Stimulated activated naive CD8-positive, alpha-beta T cell treated with anti-CD3 and anti-CD28 coated beads, Interleukin-15, Interleukin-2, amounts not matched to agents 100 U/mL and 50 U/mL, for 24 hours (primary cell): ENCODE measurements at places on chromosomes 13 and 19.
A peak's percentile ranks its signal among the peaks of the same experiment; 100 is the strongest.

GRCh38 chr19:57210381-57210780 lies 19.1 kb downstream of the ZNF264 start:
- DNase-seq: no peak

DNA sequence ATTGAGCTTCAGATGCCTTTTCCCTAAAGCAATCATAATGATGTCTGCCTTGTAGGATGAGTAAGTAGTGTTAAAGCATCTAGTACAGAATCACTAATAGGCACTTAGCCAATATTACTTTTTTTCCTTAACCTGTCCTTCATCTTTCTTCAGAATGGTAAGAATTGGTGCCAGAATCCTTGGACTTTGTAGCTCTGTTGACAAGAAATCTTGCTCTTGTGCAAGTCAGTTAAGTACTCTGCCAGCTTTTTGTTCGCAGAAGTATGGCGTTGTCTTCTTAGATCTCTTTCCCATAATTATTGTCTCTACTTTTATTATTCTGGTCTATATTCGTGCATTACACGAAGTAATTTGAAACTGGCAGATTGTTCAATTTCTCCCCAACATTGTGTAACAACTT lies 554.5 kb downstream of the PCDH9 start:
- no peak for DNase-seq

DNA sequence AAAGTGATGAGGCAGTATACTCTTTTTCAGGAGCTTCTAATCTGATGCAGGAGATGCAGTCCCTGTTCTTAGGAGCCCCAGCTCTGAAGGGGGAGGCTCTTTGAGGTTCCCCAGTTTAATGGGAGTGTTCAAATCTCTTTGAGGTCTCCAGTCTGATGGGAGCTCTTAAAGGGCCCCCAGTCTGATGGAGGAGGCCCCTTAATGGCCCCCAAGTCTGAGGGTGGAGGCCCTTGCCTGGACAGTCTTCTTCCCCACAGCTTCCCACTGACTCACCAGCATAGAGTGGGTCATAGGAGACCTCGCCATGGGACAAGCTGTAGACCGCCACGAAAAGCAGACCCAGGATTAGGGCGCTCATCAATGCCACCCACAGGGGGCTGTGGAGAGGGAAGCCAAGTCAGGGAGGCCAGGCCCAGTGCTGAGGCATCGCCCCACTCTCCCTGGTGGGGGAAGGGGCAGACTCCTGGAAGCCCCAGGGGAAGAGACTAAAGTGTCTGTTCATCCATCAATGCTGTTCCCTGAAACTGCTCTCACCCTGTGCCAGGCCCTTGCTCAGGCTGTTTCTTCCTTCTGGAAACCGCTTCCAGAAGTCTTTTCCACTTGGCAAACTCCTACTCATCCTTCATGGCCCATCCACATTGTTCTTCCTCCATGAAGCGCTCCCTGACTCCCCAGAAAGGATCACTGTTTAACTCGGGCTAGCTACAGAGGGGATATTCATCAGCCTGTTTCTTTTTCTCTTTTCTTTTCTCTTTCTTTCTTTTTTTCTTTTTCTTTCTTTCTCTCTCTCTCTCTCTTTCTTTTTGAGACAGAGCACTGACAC lies 2.1 kb downstream of the TM6SF2 start:
- DNase-seq: no peak

DNA sequence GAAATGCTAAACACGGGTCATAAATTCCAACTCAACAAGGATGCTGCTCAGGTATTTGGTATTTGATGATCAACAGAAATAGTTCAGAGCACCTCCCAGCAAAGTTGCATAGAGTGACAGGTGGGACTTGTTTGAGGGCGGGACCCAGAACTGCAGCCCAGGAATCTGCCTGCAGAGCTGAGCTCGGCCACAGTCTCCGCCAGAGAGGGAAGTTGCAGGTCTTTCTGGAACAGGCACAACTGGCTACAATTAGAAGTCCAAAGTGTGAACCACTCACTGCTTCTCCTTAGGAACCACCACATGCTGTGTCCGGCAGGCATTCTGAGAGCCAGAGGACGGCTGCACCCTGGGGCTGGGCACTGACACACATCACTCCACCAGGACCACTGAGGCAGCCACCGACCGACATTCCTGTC lies 1.1 kb downstream of the SLC15A1 start:
- no peak for DNase-seq

DNA sequence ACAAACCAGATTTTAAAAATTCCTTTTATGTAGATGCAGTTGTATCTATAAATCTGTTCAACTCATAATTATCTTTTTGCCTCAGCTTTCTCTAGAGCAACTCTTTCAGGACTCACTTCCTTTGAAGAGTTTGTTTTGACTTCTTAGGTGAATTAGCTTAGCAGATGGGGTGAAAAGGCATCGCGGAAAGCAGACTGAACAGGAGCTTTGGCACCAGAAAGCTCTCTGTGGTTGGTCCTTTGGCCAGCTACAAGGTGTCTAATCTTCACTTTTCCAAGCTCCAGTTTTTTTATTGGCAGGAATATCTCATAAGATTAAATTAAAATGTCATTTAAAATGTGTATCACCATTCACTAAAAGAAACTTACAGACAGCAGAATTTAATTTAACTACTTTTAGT lies 60.6 kb upstream of the KLF12 start:
- no peak for DNase-seq

GRCh38 chr19:16371540-16371986 lies 46.9 kb downstream of the KLF2 start:
- peak; percentile 86 for DNase-seq

DNA sequence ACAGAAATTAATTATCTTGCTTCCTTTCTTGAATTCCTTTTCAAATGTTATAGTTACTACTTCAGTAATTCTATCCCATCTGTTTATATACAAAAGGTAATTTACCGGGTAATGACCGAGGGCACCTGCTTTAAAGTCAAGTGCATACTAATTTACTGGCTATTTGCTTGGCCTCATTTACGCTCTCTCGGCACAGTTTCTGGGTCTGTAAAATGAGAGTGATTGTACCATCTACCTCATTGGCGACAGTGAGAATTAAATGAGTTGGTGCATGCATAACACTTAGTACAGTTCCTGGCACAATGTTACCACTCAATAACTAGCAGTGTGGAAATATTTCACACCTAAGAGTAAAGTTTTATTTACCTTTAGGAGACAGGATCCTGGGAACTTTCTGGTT lies 111.6 kb downstream of the GGACT start:
- no peak for DNase-seq

GRCh38 chr19:7926021-7926726 lies at the start of gene CTXN1:
Gene CTXN1, minus strand, starts transcription at chr19:7926135. Its CDS starts 597 bp downstream, at chr19:7925538.
- DNase-seq: peak; percentile 85

- DNase-seq: no peak
These were observed 622 bp upstream of the VSTM2B start for GRCh38 chr19:29524912-29525831.

- no peak for DNase-seq
These were observed 461.8 kb downstream of the MYO16 start for GRCh38 chr13:109091249-109091648.
